ENCODE measurements at places on chromosomes 4 and X.

DNA sequence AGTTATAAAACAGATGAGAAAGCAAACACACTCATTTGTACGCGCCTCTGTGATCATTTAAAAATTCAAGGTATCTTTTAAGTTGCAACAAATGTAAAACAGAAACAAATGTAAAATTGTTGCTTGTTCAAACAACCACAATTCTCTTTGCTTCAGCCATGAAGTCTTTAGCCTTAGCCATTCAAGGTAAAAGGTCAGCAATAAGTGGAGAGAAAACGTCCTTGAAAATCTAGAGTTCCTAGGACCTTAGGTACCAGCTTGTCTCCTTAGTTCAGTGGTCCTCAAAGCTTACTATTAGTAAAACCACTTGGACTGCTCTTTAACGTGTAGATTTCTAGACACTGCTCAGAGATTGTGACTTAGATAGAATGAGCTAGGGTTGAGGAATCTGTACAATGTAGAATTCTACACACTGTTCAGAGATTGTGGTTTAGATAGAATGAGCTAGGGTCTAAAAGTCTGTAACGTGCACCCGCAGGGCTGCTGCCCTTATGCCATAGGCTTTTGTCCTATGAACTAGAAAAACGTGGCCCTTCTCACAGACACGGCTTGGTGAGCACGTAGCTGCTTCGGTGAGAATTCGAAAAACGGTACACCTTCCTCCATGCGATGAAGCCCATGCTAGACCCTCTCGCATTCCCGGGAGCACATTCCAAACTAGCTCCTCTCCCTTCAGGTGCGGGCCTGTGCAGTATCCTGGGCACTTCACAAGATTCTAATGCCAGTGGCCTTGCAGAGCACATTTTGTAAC lies 1.7 kb downstream of the PLAC8 start:
- peak; percentile 45 for DNase-seq

DNA sequence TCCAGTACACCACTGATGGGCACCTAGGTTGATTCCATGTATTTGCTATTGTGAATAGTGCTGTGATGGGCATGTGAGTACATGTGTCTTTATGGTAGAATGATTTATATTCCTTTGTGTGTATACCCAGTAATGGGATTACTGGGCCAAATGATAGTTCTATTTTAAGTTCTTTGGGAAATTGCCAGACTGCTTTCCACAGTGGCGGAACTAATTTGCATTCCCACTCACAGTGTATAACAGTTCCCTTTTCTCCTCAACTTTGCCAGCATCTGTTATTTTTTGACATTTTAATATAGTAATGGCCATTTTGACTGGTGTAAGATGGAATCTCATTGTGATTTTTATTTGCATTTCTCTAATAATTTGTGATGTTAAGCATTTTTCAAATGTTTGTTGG lies 25.9 kb downstream of the CC2D2A start:
- no peak for DNase-seq

DNA sequence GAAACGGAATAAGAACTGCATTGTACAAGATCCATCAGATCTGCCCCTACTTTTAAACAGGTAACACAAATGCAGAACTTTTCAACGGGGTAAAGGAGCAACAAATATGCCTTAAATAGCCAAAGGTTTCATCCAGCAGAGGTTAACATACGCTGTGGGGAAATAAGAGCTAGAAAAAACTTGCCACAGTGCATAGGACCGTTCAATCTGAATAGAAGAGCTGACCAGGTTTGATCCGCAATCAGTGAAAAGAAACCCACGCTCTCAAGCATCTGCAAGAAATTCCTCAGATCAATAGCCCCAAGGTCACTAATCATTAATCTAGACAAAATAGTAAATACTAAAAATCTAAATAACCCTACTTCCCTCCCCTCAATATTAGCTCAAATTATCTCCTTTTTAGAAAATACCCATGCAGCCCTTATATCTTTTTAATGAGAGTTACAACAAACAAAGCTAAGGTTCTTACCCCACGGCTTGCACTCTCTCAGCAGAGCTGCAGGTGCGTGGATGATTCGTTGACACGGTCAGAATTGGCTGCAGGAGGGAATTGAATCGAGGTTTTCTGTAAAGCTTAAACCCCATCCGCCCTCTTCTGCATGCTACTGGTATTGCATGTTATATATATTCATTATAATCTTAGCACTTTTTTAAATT lies at the start of gene TLR10:
Gene TLR10 (minus strand): TSS at position 539 of the 657 bp plus-strand sequence. CDS start 7,400 bp downstream, outside the sequence.
- DNase-seq: peak; percentile 40

- no peak for DNase-seq
Measured at GRCh38 chr4:93710101-93710846, 118.3 kb upstream of the ATOH1 start.

DNA sequence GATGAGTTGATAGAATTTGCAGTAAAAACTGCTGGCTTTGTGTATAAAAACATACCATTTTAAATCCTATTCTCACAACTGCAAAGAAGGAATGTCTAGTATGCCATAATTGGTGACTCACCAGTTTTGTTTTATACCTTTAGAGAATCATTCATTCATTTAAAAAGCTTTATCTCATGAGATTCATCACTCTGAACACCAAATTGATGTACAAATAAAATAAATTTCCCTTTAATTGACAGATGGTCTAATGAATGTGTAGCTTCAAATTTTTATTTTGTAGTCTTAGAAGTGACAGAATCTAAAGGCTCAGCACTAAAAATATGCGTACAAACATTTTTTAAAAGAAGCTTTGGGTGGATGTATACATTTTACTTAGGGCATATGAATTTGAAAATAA lies 492.5 kb downstream of the GALNTL6 start:
- no peak for DNase-seq

DNA sequence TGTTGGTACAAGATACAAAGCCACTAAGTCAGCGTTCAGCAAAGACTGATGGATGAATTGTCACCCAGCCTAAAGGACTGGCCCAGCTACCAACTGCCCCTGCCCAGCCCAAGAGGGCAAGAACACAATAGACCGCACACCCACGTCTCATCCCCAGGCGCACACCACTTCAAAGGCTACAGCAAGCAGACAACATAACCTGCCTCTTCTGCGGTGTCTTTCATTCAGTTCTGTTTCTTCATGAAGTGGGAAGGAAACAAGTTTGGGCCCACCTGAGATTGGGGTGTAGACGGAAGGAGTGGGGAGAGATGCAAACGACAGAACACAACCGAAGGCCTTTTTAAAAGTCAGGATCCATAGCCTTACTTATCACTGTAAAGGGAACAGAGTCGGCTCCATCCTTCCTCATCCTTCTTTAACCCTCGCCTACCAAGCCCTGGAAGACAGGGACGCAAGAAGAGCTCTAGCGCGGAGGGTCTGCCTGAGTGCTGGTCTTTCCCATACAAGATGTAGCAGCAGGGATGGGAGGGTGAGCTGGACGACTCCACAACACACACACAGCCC lies 691 bp downstream of the SCARB2 start:
- DNase-seq: peak; percentile 12

DNA sequence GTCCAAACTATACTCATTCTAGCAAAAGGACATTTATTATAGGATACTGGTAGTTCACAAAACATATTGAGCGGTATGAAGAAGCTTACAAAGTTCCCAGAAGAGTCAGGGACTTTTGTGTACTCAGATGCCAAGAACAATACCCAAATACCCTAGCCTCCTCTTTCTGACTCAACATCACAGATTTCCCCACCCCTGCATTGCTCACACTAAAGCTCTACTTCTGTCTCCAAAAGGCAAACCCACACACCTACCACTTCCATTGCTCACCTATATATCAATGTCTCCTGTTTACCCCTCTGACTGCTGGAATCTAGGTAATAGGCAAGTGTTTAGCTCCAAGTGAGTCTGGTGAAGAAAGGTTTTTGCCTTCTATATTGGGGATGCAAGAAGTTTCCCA lies 100.7 kb upstream of the HCCS start:
- no peak for DNase-seq

DNA sequence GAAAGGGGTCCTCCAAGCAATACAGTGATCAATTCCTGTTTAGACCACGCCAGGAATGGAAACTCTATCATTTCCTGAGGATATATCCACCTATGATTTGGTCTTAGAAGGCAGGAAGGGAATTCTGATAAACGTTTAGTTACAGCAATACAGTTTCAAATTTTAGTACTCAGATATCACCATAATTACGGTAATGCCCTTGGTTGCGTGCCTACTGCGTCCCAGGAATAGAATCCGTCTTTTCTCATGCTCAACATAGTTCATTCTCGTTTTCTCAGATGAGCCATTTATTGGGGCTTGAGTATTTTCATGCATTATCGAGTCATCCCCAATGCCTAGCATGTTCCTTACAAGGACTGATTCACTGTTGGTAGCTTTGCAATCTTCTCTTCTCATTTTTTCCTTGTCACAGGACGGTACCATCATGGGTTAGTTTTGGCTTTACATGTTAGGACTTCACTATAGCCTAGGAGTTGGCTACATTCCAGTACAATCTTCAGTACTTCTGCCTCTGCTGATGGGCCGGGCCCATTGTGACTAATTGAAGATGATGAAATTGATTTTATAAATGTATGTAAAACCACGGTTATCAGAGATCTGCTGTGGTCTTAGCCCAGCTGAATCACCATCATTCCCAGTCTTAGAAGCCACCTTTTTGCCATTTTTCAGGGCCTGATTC lies 4.4 kb upstream of the PRKX start:
- peak; percentile 56 for DNase-seq

DNA sequence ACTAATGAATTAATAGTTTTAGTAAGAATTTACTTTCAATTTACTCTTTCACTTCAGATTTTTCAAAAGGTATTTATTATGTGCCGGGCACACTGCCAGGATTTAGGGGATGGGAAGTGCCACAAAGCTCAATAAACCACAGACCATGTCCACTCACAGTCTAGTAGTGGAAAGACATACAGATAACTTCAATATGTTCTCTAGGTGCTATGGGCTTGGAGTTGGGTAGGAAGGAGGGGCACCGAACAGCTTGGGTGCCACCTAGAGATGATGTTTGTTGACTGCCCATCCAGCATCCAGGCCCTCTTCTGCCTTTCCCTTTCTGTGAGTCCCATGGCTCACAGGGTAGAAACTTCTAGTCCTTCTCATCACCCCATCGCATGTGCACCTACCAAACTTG lies 17.8 kb downstream of the MFAP3L start:
- no peak for DNase-seq

Data from brain microvascular endothelial cell (primary cell).